ENCODE measurements at places on chromosomes 16 and 17.
A peak's percentile ranks its signal among the peaks of the same experiment; 100 is the strongest.

- no peak for DNase-seq
Observed at GRCh38 chr17:12024327-12024726, 3.6 kb downstream of the MAP2K4 start.

DNA sequence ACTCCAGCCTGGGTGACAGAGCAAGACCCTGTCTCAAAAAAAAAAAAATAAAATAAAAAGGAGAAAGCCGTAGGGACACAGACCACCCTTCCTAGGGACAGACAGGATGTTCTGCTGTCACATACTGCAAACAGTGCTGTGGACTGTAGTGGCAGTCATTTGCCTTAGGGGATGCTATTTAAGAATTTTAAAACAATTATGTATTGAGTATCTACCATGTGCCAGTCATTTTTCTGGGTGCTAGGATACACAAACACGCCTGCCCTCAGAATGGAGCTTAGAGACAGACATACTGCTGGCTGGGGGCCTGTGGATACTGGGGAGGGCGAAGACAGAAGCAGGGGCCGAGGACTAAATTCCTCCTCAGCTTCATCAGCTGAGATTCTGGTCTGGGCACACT is 45.5 kb downstream of the MRC2 start:
- DNase-seq, result no peak

DNA sequence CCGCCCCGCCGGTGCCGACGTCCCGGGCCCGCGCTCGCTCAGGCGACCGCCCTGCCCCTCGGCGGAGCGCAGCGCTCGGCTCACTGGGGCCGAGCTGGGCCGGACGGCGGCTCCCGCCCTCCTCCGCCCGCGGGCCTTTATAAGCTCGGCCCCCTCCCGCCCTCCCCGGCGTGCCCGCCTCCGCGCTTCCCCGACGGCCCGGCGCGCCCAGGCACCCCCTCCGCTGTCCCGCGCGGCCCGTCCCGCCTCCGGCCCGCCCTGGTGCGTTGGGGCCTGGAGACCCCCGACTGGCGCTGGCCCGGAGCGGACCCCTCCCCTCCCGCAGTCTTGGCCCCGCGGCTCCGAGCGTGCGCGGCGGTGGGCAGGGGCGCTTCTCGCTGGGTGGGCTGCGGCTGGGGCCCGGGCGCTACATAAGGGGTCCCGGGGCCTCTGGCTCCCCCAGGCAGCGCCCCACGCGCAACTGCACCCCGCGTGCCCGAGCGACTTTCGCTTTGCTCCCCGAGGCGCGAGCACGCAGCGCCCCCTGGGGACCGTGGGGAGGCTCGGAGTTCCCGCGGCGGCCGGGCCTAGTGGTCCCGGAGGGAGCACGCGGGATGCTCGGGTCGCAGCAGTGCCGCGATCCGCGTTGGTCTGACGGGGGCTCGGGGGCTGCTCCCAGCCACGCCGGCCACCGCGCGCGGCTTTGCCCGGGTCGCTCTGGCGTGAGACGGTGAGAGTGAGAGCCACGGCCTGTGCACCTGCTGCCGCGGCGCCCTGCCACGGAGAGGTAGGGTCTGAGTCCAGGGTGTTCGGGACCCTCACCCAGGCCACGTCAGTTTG is at the start of gene PIEZO1:
Gene PIEZO1 (minus strand): TSS at position 115 of the 819 bp plus-strand sequence. CDS start 256 bp downstream, outside the sequence.
- DNase-seq, result no peak

DNA sequence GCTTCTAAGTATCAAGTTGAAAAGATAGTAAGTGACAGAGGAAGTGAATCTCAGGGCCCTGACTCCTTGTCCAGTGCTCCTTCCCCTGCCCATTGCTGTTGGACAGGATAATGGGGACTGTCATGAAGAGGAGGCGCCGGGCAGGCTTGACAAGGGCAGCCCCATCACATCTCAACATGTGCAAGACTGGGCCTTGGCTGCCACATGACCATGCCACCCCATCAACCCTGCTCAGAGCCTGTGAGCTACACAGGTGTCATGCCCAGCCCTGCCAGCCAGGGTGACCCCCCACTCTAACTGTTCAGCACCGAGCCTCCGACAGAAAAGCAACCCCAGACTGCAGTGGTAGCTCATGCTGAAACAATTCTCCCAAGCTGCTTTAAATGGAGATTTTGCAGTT is 171.6 kb downstream of the C16orf78 start:
- no peak for DNase-seq

DNA sequence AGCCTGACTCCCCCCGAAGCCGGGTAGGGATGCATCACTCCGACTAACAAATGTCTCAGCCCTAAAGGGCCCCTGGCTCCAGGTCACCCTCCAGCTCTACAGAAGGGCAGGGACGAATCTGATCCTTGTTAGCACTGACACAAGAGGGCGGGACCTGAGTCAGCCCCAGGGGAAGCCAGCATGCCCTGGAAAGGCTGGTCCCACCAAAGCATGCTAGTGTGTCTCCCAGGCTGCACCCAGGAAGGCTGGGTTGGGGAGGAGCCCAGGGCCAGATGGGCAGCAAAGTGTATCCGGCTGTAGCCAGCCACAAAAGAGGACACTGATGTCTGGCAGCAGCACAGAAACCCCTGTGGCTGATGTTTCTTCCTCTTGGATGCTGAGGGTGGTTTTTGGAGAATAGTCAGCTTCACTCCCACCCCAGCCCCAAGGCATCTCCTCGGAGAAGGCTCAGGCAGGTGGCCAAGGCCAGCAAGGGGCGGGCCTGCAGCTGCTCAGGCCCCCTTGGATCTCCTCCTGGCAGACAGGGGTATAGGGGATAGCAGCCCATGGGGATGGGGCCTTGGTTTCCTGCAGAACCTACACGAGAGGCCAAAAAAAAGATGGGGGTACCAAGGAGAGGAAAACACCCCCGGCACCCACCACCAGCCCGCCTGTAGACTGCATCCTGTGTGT is 11.0 kb downstream of the NATD1 start:
- no peak for DNase-seq

DNA sequence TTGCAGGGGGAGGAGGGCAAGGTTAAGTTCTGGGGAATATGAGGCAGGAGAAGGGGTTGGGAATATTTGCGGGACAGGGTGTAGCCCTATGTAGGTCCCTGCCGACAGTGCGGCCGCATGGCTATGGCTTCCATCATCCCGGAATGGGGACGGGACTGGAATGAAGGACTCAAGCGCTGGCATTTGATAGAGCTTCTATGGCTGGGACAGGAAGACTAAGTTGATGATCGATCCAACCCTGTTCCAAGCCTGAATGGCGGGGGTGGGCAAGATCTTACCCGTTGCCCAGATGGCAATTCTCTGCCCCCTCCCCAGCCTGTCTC is 47.1 kb downstream of the SRCIN1 start:
- DNase-seq, result no peak

- DNase-seq, result no peak
Observed at GRCh38 chr16:66717112-66717675, 20.7 kb upstream of the CMTM4 start.

DNA sequence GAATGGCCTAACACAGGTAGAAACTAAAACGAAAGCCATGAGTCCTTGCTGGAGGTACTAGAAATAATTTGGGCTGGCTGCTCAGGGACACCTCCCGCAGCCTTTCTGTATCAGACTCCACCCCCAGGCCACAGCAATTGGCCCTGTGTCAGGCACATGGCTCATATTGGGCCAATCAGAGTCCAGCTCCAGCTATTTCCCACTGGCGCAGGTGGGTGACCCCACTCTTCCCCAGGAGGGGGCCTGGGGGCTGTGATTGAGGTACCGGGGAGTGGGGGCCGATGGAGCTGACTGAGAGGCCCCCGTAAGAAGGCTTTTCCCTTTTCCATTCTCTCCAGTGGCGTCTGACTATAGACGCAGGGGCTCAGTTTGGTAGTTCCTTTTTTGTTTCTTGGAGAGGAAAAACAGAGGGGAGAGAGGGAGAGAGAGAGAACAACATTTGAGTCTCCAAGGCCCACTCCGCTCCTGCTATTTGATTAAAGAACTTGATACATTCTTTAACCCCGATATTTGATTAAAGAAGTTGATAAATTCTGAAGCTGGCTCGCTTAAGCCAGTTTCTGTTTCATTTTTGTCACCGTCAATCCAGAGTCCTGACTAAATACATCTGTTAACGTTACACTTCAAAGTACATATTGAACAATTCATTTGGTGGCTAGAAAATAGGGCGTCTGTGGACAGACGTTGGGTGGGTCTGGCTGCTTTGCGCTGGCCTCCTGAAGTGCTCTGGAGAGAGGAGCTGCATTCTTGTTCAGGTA is 26.3 kb downstream of the FOXL1 start:
- DNase-seq, result no peak

- no peak for DNase-seq
Observed at GRCh38 chr17:68909066-68909465, 46.1 kb downstream of the ABCA8 start.

DNA sequence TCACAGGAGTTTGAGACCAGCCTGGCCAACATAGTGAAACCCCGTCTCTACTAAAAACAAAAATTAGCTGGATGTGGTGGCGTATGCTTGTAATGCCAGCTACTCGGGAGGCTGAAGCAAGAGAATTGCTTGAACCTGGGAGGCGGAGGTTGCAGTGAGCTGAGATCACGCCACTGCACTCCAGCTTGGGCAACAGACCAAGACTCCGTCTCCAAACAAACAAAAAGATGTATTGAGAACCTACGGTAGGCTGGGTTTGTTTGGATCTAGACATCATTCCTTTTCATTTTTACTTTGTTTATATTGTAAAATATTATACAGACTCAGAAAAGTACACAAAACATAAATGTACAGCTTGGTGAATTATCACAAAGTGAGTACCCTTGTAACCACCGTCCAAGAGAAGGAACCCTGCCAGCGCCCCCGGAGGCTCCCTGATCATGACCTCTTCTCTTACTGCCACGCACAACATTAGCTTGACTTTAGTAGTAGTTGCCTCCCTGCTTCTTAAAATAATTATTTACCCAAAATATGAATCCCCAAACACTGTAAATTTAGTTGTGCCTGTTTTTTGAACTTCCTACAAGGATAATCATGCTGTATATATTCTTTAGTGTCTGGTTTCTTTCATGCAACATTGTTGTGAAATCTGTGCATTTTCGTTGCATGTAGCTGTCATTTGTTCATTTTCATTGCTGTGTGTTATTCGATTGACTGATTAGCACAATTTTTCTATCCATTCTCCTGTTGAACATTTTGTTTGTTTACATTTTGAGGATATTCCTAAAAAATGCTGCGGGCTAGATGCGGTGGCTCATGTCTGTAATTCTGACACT is 56.5 kb downstream of the KSR1 start:
- DNase-seq, result no peak

- DNase-seq, result no peak
Observed at GRCh38 chr16:64738321-64738960, 383.4 kb downstream of the CDH11 start.

DNA sequence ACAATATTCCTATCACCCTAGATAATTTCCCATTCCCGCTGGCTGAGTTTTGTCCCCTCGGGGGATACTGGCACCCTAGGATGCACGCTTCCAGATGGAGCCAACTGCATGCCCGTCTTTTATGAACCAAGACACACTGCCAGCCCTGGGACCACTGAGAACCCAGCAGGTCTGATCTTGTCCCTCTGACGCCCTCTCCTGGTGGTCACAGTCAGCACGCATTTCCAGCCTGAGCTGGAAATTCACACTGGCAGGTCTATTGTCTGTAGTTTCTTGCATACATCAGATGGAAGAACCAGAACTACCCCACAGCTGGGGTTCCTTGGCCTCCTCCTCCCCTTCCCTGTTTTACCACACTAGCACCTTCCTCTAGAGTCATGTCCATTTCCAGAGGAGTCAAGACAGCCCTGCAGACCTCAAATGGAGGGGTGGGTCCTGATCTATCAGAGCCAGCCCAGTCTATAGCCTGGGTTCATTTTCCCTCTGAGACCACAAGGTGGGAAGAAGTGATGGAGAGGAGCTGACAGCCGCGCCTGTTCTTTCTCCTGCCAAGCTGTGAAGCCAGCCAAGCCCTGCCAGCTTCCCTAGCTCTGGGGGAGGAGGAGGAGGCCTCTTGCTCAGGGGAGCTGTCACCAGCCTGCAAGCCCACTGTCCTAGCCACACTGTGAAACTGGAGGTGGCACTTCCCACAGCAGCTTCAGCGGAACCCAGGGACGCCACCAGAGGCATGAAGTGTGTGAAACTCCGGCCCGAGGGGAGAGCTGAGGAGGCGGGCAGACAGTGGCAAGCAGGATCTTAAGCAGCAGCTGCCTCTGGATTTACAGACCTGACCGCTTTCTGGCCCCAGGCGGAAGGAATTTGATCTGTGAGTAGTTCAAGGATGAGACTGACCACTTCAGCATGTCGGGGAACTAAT is 29.3 kb downstream of the MXRA7 start:
- DNase-seq, result no peak

- no peak for DNase-seq
Observed at GRCh38 chr17:49875685-49876084, 27.8 kb upstream of the TAC4 start.

DNA sequence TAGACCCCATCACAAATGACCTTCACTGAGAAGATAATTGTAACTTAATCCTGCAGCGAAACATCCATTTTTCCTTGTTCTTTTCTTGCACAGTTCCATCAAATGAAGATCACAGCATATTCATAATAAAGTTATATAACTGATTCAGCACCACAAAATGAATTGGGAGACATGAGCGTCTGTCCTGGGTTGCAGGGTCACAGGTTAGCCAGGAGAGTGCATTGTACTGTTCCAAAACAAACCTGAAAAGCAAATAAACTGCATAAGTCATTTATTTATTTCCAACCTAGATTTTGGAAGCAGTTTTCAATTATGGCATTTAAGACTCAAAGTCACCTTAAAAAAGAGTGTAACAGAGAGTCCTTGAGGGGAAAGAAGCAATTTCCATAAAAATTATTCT is 18.6 kb upstream of the INTS2 start:
- no peak for DNase-seq

GRCh38 chr17:43694081-43694870 is 32.6 kb upstream of the MEOX1 start:
- peak; percentile 56 for DNase-seq

- DNase-seq, result no peak
Observed at GRCh38 chr17:79043931-79044320, 20.0 kb downstream of the C1QTNF1 start.

DNA sequence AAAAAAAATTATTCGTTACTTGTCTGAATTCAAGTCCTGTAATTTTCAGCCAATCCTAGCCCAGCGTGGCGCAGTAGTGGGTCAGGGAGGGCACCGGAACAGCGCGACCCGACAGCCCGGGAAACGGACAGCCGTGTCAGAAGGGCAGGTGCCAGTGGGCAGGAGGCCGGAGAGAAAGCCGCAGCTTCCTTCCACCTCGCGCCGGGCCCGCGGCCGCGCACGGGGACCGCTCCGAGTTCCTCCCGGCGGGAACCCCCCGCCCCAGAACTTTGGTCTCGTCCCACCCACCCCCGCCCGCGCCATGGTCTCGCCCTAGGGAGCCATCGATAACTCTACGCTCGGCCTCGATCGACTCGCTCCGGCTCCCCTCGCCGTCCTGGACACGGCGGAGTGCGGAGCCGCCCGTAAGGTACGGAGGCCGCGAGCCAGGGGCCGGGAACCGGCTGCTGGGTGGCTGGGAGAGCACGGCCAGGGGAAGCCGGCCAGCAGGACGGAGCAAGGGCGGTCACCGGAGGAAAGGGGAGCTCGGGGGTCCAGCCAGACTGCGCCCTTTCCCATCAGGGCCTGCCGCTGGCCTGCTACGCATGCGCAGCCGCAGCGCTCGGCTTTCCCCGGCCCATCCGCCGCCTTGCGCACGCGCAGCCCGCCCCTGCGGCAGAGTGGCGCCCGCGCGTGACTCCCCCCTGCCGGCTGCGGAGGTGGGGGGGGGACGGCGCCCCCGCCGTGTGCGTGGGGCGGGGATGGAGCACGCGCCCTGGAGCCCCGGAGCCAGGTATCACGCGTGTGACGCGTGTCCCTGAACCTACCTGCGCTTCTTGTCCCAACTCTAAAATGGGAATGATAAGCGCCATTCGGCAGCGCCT is at the start of gene MLST8:
Gene MLST8 (plus strand): TSS at position 351 of the 863 bp plus-strand sequence. CDS start 632 bp downstream, outside the sequence.
- DNase-seq, result peak; percentile 25

- no peak for DNase-seq
Observed at GRCh38 chr17:66507982-66508760, 205.8 kb downstream of the PRKCA start.

GRCh38 chr17:41967141-41967920 is 736 bp downstream of the CNP start:
- no peak for DNase-seq
